HepG2 (cell line): ENCODE measurements at places on chromosomes 12 and 14. TPM values are rescaled to one million over a fixed set of nuclear protein-coding genes. Genes with fewer than 3 reads are reported as not detected.

KRT6C gene
- total RNA-seq, result not detected in 2 replicates

PPM1H gene
- 38.1 and 42.0 TPM in 2 replicates for total RNA-seq

GRCh38 chr14:95254288-95254687 is 65.4 kb downstream of the CLMN start:
- H3K27me3 ChIP-seq, result no peaks in the 10 kb centered on the region
- H3K4me1 ChIP-seq, result peaks cover 12% of the 10 kb centered on the region
- no peak overlapping the region for H3K27ac ChIP-seq
- no peak for DNase-seq
- H3K36me3 ChIP-seq, result no peaks in the 10 kb centered on the region

GRCh38 chr14:36988568-36988967 is 183.8 kb downstream of the SLC25A21 start:
- no peaks in the 10 kb centered on the region for H3K36me3 ChIP-seq
- no peak for DNase-seq
- no peak overlapping the region for H3K27ac ChIP-seq
- no peak overlapping the region for H3K4me3 ChIP-seq

DNA sequence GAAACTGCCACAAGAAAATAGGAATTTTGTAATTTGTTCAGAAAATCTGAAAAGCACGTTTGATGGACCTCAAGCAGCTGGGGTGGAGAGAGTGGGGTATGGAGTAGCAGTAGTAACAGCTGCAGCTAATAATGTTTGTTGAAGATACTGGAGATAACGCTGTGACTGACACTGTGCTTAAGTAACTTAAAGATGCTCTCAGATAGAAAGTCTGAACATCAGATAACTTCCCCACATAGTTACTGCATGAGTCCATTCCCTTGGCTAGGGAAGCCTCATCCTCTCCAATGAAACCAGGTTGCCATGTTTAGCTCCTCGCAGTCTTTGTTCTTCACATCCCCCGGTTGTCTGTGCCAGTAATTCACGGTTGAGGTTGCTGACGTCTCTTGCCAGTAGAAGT is 24.9 kb downstream of the RMST start:
- no peaks in the 10 kb centered on the region for H3K4me1 ChIP-seq
- no peak overlapping the region for H3K27ac ChIP-seq
- no peak overlapping the region for H3K4me3 ChIP-seq
- DNase-seq, result no peak
- no peaks in the 10 kb centered on the region for H3K36me3 ChIP-seq

DNA sequence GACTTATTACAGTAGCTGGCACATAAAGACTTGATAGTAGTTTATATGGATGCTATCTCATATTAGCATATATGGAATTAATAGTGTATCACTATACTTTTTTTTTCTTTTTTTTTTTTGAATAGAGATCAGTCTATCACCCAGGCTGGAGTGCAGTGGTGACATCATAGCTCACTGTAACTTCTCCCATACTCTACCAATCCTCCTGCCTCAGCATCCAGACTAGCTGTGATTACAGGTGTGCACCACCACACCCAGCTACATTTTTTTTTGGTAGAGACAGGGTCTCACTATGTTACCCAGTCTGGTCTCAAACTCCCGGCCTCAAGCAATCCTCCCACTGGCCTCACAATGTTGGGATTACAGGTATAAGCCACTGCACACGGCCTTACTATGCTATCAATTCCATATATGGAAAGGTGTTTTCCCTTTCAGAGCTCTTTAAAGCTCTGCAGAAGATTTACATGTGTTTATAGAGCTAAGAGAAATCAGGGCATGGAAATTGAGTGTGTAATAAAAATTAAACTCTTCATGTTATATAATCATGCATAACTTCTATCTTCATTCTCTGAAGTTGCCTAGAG is 1.8 kb upstream of the TBK1 start:
- no peaks in the 10 kb centered on the region for H3K27me3 ChIP-seq
- peaks cover 34% of the 10 kb centered on the region; the same call in 2 of the 3 replicates for H3K36me3 ChIP-seq
- no peak overlapping the region for H3K27ac ChIP-seq
- no peak for DNase-seq
- no peak overlapping the region for H3K4me3 ChIP-seq

LYZ gene
- total RNA-seq, result 1,312 and 2,054 TPM in 2 replicates

GRCh38 chr12:104741077-104741476 is 217.0 kb downstream of the SLC41A2 start:
- H3K27me3 ChIP-seq, result 0 out of 2 replicates have a peak, but pooled peaks cover 2% of the 10 kb centered on the region
- no peaks in the 10 kb centered on the region for H3K36me3 ChIP-seq
- no peak for DNase-seq
- no peak overlapping the region for H3K4me3 ChIP-seq

DNA sequence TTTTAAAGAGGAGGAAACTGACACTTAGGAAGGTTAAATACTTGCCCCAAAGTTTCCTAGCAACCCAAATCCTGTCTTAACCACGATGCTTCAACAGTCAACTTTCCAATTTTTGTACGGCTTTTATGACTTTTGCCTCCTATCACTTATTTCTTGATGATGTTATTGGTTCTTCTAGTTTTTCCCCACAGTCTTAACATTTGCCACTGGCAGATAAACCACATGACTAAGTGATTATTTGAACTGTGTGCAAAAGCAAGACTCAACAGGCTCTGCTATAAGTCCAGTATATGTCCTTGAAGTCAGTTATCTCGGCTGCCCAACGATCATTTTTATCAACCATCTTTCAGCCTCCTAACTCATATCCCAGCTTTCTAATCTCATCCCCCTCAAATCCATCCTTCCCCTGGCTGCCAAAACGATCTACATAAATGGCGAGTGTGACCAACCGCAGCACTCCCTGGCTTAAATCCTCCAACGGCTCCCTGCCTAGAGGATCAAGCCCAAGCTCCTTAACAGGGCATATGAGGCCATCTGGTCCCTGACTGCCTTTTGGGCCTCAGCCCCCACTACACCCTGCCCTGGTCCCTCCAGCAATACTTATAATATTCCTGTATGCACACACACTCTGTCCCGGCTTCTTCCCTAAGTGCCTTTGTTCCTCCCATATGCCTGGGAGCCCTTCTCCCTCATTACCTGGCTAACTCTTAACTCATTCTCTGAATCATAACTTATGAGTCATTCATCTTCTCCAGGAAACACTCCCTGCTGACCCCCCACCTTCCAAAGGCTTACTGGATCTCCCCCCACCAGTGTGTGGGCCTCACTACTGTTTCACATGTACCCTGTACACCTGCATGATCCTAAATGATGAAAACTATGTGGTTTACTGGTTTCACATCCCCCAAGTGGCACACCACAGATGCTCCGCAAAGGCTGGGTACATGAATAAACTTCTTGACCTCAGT is 8.8 kb downstream of the VPS37B start:
- no peak overlapping the region for H3K4me3 ChIP-seq
- H3K4me1 ChIP-seq, result peaks cover 75% of the 10 kb centered on the region
- no peaks in the 10 kb centered on the region; the same call in 1 of the 2 replicates for H3K27me3 ChIP-seq
- no peaks in the 10 kb centered on the region for H3K36me3 ChIP-seq

ZDHHC22 gene
- total RNA-seq, result not detected in 2 replicates

PDZRN4 gene
- total RNA-seq, result not detected in 2 replicates

RIMBP2 gene
- not detected in 2 replicates for total RNA-seq

ZFYVE1 gene
- total RNA-seq, result 2.6 and 2.8 TPM in 2 replicates

KRT79 gene
- not detected in 2 replicates for total RNA-seq

DNA sequence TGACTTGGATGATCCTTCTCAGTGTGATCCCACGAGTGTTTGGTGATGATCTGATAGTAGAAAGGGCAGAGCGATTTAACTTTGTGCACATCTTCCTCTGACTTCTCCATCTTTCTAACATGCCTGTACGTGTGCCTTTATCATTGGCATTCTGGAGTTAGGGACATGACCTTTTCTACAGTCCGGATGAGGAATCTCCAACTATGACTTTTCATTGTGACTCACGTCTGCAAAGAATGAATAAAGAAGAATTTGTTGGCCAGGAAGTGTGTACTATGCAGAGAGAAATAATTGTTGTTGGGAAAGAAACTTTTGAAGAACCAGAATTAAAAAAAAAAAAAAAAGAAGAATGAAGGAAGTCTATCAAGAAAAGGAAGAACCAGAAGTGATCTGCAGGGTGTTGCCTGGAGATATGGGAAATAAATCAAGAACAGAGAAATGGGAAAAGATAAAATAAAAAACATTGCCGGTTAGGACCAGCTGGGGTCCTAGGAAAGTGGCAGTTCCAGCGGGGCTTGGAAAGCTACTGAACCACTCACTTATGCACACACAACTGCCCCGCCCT is 25.3 kb downstream of the PPFIBP1 start:
- DNase-seq, result peak; percentile 52
- 0 out of 2 replicates have a peak overlapping the region, but pooled peaks have one; percentile 11 for H3K4me3 ChIP-seq
- no peaks in the 10 kb centered on the region for H3K27me3 ChIP-seq
- H3K4me1 ChIP-seq, result peaks cover 87% of the 10 kb centered on the region
- peak overlapping the region; percentile 86 for H3K27ac ChIP-seq
- H3K36me3 ChIP-seq, result no peaks in the 10 kb centered on the region

DNA sequence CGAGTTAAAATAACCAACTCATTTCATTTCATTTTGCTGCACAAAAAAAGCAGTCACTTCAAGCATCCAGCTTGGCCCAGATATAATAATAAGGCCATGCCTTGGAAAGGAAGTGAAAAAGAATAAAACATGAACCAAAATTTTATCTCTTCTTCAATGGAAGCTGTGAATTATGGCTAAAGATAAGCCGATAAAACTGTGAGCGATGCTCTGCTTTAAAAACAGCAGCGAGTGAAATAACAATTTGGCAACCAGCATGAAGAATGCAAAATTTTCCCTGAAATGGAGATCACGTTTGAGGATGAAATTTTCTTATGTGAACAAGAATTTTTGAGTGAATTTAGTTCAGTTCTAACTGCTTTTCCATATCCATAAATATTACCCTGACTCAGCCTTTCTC is 70.4 kb downstream of the KCNC2 start:
- no peak overlapping the region for H3K27ac ChIP-seq
- no peaks in the 10 kb centered on the region for H3K4me1 ChIP-seq
- no peaks in the 10 kb centered on the region for H3K36me3 ChIP-seq
- no peak overlapping the region for H3K4me3 ChIP-seq
- no peaks in the 10 kb centered on the region for H3K27me3 ChIP-seq

- H3K4me1 ChIP-seq, result peaks cover 89% of the 10 kb centered on the region
- no peaks in the 10 kb centered on the region for H3K27me3 ChIP-seq
- DNase-seq, result no peak
- H3K36me3 ChIP-seq, result peaks cover 63% of the 10 kb centered on the region
- H3K27ac ChIP-seq, result no peak overlapping the region
- no peak overlapping the region for H3K4me3 ChIP-seq
These were observed 9.5 kb downstream of the PPP1CC start for GRCh38 chr12:110733089-110733715.

GRCh38 chr14:94225460-94226378 is 51.6 kb downstream of the PPP4R4 start:
- H3K4me1 ChIP-seq, result no peaks in the 10 kb centered on the region
- H3K4me3 ChIP-seq, result no peak overlapping the region
- no peaks in the 10 kb centered on the region for H3K27me3 ChIP-seq

NKX2-1 gene
- not detected in 2 replicates for total RNA-seq

GRCh38 chr12:127515941-127516340 is 751.0 kb upstream of the TMEM132C start:
- H3K4me3 ChIP-seq, result no peak overlapping the region
- H3K27me3 ChIP-seq, result no peaks in the 10 kb centered on the region
- no peak for DNase-seq
- H3K4me1 ChIP-seq, result no peaks in the 10 kb centered on the region

DNA sequence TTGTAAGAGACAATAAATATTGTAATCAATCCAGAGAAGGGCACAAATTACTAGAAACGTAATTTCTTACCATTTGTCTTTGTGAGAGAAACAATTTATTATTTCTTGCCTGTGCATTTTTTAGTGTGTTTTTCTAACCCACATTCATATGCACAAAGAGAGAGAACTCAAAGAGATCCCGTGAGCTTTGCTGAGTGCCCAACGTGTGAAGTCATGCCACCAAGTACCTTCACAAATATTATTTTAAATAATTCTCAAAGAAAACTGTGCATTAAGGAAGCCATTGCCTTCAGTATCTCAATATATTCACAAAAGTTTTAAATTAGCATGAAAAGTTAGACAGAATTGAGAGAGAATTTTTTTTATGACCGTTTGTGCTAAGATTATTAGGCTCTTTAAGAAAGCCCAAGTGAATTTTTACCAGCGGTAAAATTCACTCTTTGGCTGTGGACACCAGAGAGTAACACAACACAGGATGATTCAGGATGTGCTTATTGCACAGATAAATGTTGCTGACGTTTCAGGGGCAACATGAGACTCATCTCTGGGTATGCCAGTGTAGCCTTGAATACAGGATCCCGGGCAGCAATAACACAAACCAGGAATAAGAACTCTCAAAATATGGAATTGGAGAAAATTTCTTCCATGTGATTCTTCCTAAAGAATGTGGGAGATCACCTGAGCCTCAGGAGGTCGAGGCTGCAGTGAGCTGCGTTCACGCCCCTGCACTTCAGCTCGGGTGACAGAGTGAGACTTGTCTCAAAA is 2.9 kb downstream of the ARHGDIB start:
- no peaks in the 10 kb centered on the region for H3K4me1 ChIP-seq
- H3K36me3 ChIP-seq, result no peaks in the 10 kb centered on the region
- no peaks in the 10 kb centered on the region for H3K27me3 ChIP-seq
- H3K27ac ChIP-seq, result no peak overlapping the region

GRCh38 chr12:64187370-64187769 is 34.7 kb downstream of the KICS2 start:
- no peaks in the 10 kb centered on the region for H3K4me1 ChIP-seq
- no peaks in the 10 kb centered on the region for H3K27me3 ChIP-seq
- no peak overlapping the region for H3K27ac ChIP-seq
- H3K36me3 ChIP-seq, result no peaks in the 10 kb centered on the region
- no peak overlapping the region for H3K4me3 ChIP-seq
- DNase-seq, result no peak

DNA sequence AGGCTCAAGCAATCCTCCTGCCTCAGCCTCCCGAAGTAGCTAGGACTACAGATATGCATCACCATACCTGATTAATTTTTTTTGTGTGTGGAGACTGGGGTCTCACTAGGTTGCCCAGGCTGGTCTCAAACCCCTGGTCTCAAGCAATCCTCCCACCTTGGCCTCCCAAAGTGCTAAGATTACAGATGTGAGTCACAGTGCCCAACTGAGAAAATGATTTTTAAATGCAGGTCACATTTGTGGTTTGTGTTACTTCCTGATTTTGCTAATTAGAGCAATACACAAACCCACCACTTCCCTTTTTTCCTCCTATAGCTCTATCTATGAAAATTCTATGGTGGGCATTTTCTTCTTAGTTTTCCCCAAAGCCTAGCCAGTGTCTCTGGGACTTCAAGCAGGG is 45.5 kb upstream of the TMEM263 start:
- H3K4me3 ChIP-seq, result no peak overlapping the region
- peaks cover 26% of the 10 kb centered on the region for H3K4me1 ChIP-seq
- DNase-seq, result no peak
- H3K27ac ChIP-seq, result no peak overlapping the region
